NCI-H2081 (cell line): ENCODE measurements at places on chromosomes 11 and 22.
A peak's percentile ranks its signal among the peaks of the same experiment; 100 is the strongest.

DNA sequence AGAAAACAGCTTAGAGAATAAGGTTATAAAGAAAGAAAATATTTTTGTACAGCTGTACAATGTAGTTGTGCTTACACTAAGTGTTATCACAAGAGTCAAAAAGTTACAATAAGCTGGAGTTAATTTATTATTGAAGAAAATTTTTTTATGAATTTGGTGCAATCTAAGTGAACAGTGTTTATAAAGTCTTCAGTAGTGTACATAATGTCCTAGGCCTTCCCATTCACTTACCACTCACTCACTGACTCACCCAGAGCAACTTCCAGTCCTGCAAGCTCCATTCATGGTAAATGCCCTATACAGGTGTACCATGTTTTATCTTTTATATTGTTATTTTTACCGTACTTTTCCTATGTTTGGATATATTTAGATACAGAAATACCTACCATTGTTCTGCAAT lies 34.7 kb downstream of the GDPD4 start:
- DNase-seq, result no peak

DNA sequence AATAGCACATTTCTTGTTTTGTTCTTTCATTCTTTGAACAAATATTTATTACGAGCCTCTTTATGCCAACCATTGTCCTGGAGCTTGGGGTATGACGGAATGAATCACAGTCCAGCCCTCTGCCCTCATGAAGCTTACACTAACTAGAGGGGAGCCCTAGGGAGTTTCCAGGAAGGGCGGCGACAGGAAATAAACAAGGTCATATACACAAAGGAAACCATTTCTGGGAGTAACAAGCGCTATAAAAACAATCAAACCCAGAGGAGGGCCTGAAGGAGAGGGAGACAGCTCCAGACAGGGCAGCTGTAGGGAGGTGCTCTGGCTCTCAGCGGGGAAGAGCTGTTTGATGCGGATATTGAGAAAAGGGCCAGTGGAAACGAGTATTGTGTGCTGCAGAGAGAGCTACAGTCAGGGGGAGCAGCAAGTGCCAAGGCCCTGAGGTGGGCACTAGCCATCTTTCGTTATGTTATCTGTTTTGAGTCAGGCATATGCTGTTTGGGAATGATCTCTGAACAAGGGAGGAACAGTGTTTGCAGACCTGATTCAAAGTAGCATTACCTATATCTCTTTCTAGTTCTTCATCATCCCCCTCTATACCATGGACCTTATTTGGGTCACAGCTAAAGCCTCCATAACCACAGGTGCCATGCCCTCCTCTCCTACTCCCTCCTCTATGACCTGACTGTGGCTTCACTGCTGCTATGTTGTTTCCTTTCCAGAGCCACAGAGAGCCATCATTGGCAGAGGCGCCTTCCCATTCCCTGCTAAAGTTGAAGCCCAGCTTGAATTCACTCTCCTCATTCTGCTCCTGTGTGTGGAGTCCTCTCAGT lies 15.3 kb upstream of the ZBTB16 start:
- no peak for DNase-seq

DNA sequence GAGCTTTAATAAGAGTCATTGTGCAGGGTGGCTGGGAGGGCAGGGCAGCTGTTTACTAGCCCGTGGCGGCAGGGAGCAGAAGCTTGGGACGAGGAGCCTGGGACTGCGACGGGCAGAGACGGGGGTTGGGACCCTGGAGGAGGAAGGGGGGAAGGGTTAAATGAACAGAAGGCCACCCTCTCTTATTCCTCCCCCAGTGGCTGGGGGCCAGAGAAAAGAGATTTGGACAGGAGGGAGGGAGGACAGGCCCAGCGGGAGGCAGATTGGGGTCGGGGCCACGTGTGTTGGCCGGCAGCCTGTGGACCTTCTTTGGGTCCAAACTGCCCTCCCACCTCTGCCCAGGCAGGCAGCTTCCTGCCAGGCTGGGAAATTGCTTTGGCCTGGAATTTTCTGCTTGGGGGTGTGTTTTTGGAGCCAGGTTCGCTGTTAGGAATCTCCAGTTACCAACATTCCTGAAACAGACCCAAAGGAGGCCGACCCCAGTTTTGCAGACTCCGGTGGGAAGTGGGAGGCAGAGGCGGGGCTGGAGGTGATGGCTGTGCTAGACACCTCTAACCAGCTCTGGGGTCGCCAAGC lies 50.2 kb downstream of the APOL3 start:
- DNase-seq, result no peak

- DNase-seq, result no peak
These were observed 624 bp upstream of the DNAJB7 start for GRCh38 chr22:40862537-40862936.

DNA sequence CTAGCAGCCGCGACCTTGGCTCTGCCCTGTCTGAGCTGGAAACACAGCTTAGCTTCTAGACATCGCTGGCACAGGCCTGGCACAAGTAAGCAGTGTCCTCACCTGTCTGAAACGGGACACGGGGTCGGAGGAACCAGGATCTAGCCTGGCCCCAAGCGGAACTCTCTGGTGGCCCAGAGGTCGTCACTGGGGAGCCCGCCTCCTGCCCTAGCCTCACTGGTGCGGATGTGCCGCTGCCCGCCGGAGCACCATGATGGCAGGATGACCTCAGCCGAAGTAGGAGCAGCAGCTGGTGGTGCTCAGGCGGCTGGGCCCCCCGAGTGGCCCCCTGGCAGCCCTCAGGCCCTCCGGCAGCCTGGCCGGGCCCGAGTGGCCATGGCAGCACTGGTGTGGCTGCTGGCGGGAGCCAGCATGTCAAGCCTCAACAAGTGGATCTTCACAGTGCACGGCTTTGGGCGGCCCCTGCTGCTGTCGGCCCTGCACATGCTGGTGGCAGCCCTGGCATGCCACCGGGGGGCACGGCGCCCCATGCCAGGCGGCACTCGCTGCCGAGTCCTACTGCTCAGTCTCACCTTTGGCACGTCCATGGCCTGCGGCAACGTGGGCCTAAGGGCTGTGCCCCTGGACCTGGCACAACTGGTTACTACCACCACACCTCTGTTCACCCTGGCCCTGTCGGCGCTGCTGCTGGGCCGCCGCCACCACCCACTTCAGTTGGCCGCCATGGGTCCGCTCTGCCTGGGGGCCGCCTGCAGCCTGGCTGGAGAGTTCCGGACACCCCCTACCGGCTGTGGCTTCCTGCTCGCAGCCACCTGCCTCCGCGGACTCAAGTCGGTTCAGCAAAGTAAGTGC lies 871 bp downstream of the SLC35E4 start:
- no peak for DNase-seq

GRCh38 chr11:25733777-25734176 lies 598.2 kb upstream of the ANO3 start:
- no peak for DNase-seq

- DNase-seq, result no peak
These were observed 31.4 kb downstream of the MTMR2 start for GRCh38 chr11:95892492-95892891.

GRCh38 chr11:116331381-116331780 lies 441.4 kb downstream of the BUD13 start:
- DNase-seq, result no peak

DNA sequence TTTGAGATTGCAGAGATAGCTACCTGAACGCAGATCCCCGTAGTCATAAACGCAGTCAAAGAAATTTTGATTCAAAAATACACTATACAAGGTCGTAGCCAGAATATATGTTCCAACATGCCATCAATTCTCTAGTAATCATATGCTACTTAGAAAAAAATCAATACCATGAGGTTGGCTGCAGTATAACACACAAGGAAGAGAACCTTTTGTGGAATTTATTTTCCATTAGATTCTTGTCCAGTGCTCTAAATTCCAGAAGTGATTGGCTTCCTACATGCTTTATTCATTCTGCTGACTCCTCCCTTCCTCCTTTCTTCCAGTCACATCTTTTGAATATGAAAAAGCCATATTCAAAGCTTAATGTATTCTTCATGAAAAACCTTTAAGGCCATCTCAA lies 189.9 kb downstream of the NTM start:
- DNase-seq, result no peak

GRCh38 chr22:20777420-20778177 lies 3.7 kb downstream of the SERPIND1 start:
- peak; percentile 39 for DNase-seq

DNA sequence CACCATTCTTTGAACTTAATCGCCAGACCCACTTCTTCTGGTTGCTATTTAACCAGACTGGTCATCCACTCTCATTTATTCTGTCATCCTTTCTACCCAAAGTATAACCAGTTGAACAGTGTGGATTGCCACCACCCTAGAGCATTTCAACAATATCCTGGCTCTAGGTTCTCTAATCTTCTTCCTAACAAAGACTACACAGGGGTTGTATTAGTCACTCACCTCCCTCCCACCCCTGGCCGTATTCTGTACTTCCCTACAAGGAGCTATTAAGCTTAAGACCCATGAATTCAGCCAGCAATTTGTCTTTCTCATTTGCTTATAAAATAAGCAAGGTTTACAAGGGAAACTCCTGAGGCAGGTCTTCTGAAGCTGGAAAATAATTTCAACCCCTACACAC lies 46.9 kb upstream of the CEP126 start:
- no peak for DNase-seq

- no peak for DNase-seq
These were observed 19.2 kb downstream of the SERPIND1 start for GRCh38 chr22:20792966-20793728.

DNA sequence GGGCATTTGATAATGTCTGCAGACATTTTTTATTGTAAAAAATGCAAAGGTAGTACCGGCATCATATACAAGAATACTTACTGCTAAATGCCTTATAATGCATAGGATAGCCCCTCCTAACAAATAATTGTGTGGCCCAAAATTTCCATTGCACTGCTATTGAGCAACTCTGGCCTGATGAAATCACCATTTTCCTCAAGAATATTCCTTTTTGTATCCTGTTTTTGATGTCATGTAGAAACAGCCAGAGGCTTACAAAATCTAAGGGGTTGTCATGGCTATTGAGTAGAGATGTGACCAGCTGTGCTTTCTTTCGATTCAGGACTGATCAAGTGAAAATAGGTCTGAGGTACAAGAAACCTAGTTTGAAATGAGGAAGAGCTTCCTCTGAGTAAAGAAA lies 854.3 kb downstream of the KCNA4 start:
- no peak for DNase-seq

DNA sequence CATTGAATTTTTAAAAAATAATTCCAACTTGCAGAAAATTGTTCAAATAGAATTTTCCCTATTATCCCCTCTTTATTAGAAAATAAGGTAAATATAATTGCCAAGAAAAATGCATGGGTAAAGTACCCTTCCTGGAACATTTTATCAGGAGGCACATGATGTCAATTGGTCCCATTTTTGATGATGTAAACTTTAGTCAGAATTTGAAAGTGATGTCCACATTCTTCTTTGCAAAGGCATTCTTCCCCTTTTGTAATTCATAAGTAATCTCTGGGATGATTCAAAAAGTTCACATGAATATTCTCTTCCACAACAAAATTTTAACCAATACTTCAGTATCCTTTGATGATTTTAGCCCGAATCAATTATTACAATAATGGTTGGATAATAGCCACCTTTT lies 86.9 kb upstream of the ANO3 start:
- no peak for DNase-seq

GRCh38 chr11:122851366-122851966 lies 13.2 kb downstream of the CRTAM start:
- peak; percentile 20 for DNase-seq

- no peak for DNase-seq
These were observed 113.7 kb upstream of the LUZP2 start for GRCh38 chr11:24383137-24383536.

GRCh38 chr11:3622521-3622920 lies 19.3 kb downstream of the ART5 start:
- DNase-seq, result no peak

GRCh38 chr11:68845351-68846002 lies 3.8 kb upstream of the CPT1A start:
- no peak for DNase-seq

GRCh38 chr11:35511666-35512065 lies 13.8 kb downstream of the PAMR1 start:
- no peak for DNase-seq

GRCh38 chr11:76151556-76152085 lies 54.7 kb downstream of the WNT11 start:
- DNase-seq, result peak; percentile 80

DNA sequence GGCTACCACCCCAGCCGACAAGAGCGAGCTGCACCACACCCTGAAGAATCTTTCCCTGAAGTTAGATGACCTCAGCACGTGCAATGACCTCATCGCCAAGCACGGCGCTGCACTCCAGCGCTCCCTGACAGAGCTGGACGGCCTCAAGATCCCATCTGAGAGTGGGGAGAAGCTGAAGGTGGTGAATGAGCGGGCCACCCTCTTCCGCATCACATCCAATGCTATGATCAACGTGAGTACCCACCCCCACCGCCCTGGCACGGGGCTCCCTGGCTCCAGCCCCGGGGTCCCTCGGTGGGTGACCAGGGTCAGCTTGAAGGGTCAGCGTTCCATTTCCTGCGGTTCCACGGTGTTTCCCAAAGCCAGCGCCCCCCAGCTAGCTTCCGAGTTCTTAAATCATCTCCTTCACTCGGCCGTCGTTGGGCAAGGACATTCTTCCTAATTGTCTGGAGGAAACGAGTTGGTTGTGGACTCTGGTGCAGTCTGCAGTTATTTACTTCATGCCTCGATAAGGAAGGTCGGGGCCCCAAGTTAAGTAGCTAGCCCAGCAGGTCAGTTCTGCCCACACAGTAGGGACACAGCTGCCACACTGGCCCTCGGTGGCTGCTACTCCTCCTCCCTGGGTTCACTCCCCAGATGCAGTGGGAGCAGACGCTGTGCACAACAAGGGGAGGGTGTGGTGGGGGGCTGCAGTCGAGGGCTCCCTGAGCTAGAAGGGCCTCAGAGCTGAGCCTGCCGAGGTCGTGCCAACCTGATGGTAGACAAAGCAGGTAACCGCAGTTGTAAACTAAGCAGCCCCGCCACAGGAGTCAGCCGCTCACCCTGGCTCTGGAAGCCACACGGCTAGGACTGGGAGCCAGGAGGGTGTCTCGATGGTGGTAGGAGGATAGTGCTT lies 97.9 kb downstream of the MORC2 start:
- DNase-seq, result no peak

DNA sequence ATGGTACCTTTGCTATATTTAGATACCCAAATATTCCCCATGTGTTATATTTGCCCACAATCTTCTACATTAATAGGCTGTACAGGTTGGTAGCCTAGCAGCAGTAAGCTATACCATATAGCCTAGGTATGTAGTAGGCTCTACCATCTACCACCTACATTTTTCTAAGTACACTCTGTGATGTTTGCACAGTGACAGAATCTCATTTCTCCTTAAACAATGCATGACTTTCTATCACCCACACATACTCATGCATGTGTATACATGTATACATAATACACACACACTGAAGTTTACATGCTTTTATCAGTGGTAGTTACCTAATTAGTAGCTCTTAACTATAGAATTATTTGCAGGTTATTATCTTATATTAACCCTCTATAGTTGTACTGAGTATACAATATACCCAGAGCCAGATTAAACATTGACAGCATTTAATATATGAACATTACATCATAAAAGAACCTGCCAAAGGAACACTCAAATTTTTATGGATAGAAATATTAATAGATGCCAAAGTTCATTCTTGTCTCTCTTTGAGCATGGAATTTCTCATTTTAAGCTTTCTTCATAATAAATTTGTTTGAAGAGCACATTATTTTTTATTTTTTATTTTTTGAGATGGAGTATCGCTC lies 51.4 kb downstream of the ELP4 start:
- DNase-seq, result no peak
